Activated CD4-positive, alpha-beta T cell treated with anti-CD3 and anti-CD28 coated beads for 36 hours (primary cell): ENCODE measurements at places on chromosomes 3 and 15. TPM values are rescaled to one million over a fixed set of nuclear protein-coding genes. Genes with fewer than 3 reads are reported as not detected.

DNA sequence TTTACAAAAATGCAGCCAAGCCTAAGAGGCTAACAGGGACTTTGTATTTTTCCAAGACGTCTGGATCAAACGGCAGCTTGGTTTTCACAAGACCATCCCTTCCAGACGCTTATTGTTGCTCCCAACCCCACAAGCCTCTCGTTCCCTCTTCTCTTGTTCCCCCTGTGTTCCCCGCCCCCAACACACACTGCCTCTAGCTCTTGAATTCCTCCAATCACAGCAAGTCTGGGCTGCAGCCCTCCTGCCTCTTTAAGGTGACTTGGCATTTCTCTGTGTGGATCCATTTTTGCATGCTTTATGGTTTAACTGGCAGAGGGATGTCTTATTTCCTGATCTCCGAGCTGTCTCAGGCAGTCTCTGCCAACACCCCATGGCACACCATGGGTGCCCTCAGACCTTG, 182.2 kb downstream of the ABHD5 start:
- no peak for DNase-seq

GRCh38 chr3:157073810-157074209, 86.1 kb downstream of the CCNL1 start:
- DNase-seq: no peak

The ZXDC gene
- total RNA-seq: 23.1 TPM

DNA sequence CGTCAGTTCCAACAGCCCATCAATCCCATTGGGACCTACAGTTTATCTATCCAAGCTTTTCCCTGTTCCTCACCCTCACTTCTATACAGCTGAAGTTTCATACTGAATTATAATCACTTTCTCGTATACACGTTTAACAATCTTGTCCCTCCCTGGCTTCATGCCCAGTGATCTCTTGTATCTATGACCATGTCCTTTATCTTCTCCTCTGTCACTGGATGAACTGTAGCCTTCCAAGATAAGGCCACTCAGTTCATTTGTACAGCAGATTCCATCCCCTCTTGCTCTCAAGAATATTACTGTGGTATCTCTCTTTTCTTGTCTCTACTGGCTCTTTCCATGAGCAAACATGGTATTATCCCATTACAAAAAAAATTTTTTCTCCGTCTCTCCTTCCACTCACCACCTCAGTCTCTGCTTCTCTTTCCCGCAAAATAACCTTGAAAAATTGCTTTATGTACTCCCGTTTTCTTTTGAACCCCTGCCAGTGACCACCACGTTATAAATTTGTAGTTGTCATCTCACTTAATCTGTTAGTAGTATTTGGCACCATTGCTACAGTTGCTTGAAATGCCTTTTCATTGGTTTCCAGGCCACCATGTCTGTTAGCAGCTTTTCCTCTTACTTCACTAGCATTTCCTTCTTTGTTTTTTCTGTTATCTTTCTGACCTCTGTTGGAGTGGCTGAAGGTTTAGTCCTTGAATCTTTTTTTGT, 9.4 kb downstream of the CTNNB1 start:
- DNase-seq: no peak

DNA sequence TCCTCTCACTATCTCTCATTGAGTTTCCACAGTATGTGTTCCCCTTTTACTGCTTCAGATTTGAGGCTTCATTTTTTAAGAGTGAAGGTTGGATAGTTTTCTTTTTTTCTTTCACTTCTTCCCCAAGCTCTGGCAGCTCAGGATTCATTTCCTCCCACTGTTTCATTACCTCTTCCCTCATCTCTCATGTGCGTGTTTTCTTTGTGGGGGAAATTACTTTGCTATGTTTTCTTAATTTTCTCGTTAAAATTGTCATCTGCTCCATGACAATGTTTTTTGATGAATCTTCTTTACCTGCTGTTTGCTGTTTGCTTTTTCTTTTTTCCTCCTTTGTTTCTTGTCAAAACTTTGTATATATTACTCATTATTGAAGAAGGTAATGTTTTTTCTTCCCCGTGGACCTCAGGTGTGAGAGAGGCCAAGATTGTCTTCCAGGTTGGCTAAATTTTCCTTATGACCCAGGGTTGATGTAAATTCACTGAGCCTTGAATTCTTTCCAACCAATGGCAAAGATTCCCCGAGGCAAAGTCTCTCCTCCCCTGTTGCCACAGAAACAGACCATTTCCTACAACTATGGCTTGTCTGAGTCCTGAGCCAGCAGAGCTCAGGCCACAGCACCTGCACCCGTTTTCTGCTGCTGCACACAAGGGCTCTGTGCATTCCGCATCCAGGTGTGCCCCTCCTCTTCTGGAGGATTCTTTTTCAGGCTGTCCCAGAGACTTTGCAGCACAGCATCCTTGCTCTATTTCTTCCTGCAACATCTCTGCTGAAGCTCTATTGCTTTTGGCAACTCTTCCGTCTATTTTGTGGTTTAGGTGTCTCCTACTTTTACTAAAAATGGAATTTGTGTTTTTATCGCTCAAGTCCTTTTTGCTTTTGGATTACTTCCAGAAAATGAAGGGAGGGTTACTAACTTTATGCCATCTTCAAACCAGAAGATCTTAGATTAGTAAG, 66.1 kb downstream of the NOX5 start:
- no peak for DNase-seq

The RAD51 gene
- 75.3 TPM for total RNA-seq

DNA sequence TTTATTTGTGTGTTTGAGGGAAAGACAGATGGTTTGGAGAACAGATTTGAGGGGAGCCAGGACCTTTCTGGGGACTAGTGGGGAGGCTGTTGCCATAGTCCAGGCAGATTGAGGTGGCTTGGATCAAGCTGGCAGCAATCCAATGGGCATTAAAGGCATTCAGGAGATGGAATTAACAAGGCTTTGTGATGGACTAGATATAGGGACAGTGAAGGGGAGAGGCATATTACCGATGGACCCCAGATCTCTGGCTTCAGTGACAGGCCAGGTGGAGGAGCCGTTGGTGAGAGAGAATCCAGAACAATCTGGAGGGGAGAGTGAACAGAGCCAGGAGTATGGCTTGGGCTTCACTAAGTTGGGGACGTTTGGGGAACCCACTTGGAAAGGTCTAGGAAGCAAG, 124.8 kb downstream of the EEFSEC start:
- DNase-seq: no peak
